Right lobe of liver (tissue), 6 donors: ENCODE measurements at places on chromosomes 3 and 15. TPM values are rescaled to one million over a fixed set of nuclear protein-coding genes. Genes with fewer than 3 reads are reported as not detected.

DNA sequence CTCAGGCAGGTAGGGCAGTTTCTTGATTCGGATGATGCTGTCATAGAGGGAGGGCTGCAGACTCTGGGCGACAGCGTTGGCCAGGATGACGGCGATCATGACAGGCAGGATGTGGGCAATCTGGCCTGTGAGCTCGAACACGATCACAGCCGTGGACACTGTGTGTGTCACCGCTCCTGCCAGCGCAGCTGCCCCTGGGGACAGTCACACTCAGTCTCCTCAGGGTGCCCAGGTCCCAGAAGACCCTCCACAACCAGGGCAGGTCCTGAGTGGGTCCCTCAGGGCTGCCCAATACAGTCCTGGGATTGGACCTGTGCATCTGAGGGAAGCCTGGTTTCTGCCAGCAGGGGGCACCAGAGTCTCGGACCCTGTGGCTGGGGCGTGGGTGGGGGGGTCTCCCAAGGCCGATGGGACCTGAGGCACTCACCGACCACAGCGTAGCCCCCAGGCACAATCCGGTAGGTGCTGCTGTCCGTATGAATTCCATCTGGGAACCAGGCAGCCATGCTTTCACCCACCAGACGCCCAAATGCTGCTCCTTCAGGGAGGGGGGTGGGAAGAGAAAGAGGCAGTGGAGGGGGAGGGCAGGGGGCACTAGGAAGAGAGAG lies 7.2 kb downstream of the CLCN2 start:
- H3K4me1 ChIP-seq: no peaks in the 10 kb centered on the region
- H3K4me3 ChIP-seq: no peak overlapping the region
- H3K36me3 ChIP-seq: no peaks in the 10 kb centered on the region

Gene SLC2A2
- 162 TPM for total RNA-seq

DNA sequence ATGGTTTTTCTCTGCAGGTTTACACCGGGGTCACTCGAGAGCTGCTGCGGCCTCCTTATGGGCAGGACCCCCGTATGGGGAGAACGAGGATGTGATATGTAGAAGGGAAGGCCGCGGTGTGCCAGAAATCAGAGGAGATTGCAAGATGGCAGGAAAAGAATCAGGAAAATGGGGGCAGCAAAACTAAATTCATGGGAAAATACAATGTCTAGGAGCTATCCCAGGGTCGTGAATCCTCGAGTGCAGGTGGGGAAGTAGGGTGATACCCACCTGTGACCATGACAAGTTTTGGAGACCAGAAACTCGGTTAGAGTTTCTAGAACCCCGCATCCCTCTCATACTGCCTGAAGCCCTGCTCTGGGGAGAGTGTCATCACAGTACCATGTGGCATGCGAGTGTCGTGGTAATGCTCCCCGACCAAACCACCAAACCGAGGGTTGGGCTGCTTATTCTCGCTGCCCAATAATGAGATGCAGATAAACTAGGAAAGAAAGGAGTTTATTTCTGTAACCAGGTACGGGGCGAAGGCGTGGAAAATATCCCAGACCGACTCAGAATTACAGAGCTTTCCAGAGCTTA lies 781 bp downstream of the TRNT1 start:
- peaks cover 6% of the 10 kb centered on the region for H3K36me3 ChIP-seq
- no peak for DNase-seq
- H3K4me1 ChIP-seq: no peaks in the 10 kb centered on the region
- peak overlapping the region; percentile 85 for H3K27ac ChIP-seq

GRCh38 chr15:33048255-33048654 lies 146.3 kb downstream of the FMN1 start:
- H3K27me3 ChIP-seq: no peaks in the 10 kb centered on the region
- no peak overlapping the region for H3K27ac ChIP-seq
- H3K4me1 ChIP-seq: no peaks in the 10 kb centered on the region
- H3K4me3 ChIP-seq: no peak overlapping the region

GRCh38 chr3:53044371-53044710 lies 1.5 kb downstream of the SFMBT1 start:
- H3K36me3 ChIP-seq: no peaks in the 10 kb centered on the region
- H3K4me1 ChIP-seq: no peaks in the 10 kb centered on the region
- no peak for DNase-seq
- no peaks in the 10 kb centered on the region for H3K27me3 ChIP-seq

Gene GPR160
- total RNA-seq: 1.8 TPM

DNA sequence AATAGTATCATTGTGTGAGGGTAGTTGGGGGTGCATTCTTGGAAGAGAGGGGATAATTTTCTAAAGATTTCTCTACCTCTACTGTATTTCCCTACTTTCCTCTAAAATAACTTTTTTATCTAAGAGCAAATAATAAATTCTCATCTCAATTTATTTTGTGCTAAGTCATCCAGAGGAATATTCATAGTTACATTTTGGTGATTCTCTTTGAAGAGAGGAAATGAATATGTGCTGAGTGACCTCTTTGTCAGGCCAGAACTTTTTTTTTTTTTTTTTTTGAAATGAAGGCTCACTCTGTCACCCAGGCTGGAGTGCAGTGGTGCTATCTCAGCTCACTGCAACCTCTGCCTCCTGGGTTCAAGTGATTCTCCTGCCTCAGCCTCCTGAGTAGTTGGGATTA lies 15.1 kb upstream of the CCDC80 start:
- DNase-seq: no peak
- H3K4me3 ChIP-seq: no peak overlapping the region
- H3K27me3 ChIP-seq: no peaks in the 10 kb centered on the region
- H3K4me1 ChIP-seq: no peaks in the 10 kb centered on the region
- H3K36me3 ChIP-seq: no peaks in the 10 kb centered on the region

DNA sequence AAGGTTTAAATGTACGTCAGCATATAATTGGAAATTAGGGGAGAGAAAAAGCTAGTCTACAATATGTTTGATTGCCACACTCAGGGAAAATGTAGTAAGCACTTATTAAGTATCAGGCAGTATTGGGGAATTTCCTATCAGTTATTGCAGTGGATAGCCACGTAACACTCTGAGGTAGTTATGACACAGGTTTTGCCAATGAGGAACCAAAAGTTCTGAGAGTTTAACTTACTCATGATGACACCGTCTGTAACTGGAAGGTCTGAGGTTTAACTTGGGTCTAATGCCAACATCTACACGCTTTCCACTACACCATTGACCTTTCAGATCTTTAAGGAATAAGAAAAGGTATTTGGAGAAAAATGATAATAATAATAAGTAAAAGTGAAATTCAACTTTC lies 89.5 kb downstream of the ZMAT3 start:
- H3K36me3 ChIP-seq: no peaks in the 10 kb centered on the region
- H3K27ac ChIP-seq: no peak overlapping the region
- H3K4me1 ChIP-seq: no peaks in the 10 kb centered on the region

DNA sequence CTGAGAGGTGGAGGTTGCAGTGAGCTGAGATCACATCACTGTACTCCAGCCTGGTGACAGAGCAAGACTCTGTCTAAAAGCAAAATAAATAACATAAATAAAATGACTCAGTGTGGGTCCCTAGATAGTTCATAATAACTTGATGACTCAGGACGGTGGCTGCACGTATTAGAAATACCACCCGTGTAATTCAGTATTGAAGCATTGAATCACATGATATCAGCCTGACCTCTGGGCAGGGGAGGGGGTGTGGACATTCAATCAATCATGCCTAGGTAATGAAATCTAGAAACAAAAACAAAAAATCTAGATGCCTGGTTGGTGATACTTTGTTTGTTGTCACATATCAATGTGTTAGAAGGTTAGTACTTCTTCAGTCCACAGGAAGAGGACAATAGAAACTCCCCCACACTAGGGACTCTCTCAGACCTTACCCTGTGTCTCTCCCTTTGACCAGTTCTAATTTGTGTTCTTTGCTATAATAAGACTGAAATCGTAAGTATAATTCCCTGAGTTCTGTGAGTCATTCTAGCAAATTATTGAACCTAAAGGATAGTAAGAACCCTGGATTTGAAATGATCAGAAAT lies 177.3 kb downstream of the GAP43 start:
- H3K36me3 ChIP-seq: no peaks in the 10 kb centered on the region
- no peak for DNase-seq
- no peaks in the 10 kb centered on the region for H3K27me3 ChIP-seq
- H3K27ac ChIP-seq: no peak overlapping the region
- H3K4me1 ChIP-seq: no peaks in the 10 kb centered on the region

GRCh38 chr3:179933914-179934313 lies 102.8 kb downstream of the PEX5L start:
- H3K4me3 ChIP-seq: no peak overlapping the region
- H3K27me3 ChIP-seq: no peaks in the 10 kb centered on the region
- H3K27ac ChIP-seq: no peak overlapping the region
- no peaks in the 10 kb centered on the region for H3K36me3 ChIP-seq
- DNase-seq: no peak

DNA sequence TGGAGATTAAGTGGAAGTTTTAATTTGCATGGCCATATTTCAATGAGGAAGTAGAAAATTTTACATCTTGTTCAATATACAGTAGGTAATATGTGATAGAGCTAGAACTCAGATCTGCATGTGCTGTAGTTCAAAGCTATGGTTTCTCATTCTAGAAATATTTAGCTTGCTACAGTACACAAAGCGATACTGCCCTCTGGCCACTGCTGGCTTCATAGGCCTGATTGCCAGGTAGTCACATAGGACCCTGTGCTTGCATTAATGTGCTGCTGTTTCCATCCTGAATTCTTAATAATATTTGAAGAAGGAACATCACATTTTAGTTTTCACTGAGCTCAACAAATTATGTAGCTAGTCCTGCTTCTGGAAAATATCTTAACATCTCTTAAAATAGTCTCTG lies 87.0 kb downstream of the PLSCR2 start:
- DNase-seq: no peak
- no peaks in the 10 kb centered on the region for H3K27me3 ChIP-seq
- H3K4me1 ChIP-seq: no peaks in the 10 kb centered on the region
- no peak overlapping the region for H3K27ac ChIP-seq
- no peak overlapping the region for H3K4me3 ChIP-seq
- no peaks in the 10 kb centered on the region for H3K36me3 ChIP-seq

DNA sequence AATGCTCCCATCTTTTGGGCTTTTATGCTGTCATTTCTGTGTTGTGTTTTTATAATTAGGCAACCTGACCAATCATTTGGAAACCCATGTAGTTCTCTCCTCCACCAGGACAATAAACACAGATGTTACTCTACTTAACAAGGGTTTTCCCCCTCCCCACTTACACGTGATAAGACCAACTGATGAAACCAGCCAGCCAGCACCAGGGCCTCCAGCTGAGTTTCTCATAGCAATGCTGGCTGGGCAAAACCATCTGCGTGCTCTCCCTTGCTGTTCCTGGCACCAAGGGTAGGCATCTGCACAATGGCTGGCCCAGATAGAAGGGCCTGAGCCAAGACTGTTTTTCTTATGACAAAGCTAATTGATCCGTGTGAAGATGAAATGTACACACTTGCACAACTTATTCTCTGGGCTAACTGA lies 310.4 kb downstream of the PLCL2 start:
- H3K27me3 ChIP-seq: no peaks in the 10 kb centered on the region
- H3K36me3 ChIP-seq: no peaks in the 10 kb centered on the region
- H3K27ac ChIP-seq: no peak overlapping the region
- no peak overlapping the region for H3K4me3 ChIP-seq

DNA sequence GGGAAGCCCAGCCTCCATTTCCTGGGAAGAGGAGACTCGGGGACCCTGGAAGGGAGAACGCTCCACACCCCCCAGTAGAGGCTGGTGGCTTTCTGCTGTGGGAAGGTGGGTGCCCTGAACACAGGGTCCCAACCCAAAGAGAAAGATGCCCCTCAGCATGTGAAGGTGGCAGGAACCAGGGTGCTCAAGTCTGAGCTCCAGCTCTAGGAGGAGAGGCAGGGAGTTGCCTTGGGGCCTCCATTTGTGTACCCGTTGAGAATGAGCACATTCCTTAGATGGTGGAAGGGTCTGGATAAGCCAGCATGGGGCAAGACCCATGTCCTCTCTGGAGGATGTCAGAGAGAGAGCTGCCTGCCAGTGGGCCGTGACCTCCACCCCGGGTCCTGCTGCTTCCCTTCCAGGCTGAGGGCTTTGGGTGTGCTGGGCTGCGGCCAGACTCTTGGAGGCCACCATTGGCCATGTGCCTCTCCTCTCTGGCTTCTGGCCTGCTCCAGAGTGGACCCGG lies 212.4 kb downstream of the TBC1D2B start:
- no peak overlapping the region for H3K4me3 ChIP-seq
- H3K4me1 ChIP-seq: no peaks in the 10 kb centered on the region
- H3K27ac ChIP-seq: no peak overlapping the region
- no peaks in the 10 kb centered on the region for H3K27me3 ChIP-seq
- DNase-seq: no peak

DNA sequence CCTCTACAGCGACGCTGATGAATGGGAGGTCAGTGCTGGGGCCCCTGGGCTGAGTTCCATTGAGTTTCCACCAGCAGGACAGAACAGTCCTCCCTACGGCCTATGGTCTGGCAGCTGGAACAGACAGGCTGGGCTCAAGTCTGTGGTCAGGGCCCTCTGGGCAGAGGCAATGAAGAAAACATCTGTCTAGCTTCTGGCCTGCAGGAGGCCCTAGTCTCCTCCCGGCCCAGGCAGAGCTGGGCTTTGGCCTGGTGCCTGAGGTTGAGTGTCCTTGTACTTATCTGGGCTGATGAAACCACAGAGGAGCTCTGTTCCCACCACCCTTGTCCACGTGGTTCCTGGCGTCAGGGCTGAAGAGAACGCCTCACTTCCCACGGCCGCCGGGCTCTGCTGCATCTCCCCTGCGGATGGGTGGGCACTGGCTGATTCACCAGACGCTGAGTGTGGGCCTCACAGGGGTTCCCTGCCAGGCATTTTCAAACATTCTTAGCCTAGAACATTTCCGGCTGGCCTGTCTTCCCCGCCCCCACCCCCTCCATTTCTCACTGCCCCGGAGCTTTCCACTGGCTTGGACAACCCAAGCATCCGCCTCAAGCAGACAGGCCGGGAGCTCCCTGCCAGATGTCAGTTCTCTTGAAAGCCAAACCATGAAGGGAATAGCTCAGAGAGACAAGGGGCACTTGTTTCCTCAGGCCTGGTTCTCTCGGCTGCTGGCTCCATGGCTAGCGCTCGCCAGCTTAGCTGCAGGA lies 20.3 kb downstream of the PPCDC start:
- no peaks in the 10 kb centered on the region for H3K36me3 ChIP-seq
- no peaks in the 10 kb centered on the region for H3K4me1 ChIP-seq
- peak overlapping the region; percentile 63 for H3K27ac ChIP-seq
- no peak overlapping the region for H3K4me3 ChIP-seq

GRCh38 chr15:89361451-89362202 lies 27.0 kb upstream of the POLG start:
- H3K27me3 ChIP-seq: peaks cover 9% of the 10 kb centered on the region
- no peaks in the 10 kb centered on the region for H3K36me3 ChIP-seq
- no peaks in the 10 kb centered on the region for H3K4me1 ChIP-seq
- no peak overlapping the region for H3K27ac ChIP-seq
- peak; percentile 68 for DNase-seq
- no peak overlapping the region for H3K4me3 ChIP-seq

DNA sequence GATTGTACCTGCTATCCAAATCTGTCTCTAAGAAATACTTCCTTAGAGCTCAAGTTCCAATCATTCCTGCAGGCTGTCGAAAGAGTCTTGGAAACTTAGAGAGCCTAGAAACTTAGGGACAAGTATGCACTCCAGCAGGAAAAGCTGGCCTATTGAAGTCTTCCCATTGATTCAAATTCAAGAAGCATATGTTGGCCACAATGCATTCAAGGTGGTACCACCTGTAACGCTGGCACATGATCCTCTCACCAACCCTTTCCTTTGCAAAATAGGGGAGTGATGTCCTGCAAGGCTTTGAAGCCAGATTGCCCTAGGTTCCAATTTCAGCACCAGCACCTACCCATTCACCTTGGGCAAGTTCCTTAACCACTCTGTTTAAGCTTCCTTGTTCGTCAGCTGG lies 6.0 kb downstream of the ADAMTS9 start:
- H3K36me3 ChIP-seq: no peaks in the 10 kb centered on the region
- no peak for DNase-seq
- no peak overlapping the region for H3K27ac ChIP-seq
- H3K4me3 ChIP-seq: no peak overlapping the region

GRCh38 chr3:171088964-171089754 lies 62.6 kb upstream of the SLC2A2 start:
- peaks cover 49% of the 10 kb centered on the region for H3K4me1 ChIP-seq
- H3K27ac ChIP-seq: peak overlapping the region; percentile 58
- no peak for DNase-seq
- no peaks in the 10 kb centered on the region for H3K36me3 ChIP-seq
- no peak overlapping the region for H3K4me3 ChIP-seq
- no peaks in the 10 kb centered on the region for H3K27me3 ChIP-seq
